ENCODE measurements at places on chromosomes 16 and 17.

DNA sequence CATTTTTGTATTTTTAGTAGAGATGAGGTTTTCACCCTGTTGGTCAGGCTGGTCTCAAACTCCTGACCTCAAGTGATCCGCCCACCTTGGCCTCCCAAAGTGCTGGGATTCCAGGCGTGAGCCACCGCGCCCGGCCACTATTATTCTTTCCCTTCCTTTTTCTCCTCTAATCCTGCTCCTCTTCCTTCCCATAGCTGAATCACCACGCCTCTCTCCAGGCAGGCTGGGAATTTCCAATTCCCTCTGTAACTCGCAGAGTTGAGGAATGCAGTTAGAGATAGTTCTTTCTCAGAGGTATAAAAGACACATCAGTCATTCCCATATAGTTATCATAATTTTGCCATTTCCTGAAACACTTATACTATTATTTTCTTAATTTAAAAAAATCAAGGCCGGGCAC lies 11.2 kb downstream of the METTL16 start:
- DNase-seq, result no peak

DNA sequence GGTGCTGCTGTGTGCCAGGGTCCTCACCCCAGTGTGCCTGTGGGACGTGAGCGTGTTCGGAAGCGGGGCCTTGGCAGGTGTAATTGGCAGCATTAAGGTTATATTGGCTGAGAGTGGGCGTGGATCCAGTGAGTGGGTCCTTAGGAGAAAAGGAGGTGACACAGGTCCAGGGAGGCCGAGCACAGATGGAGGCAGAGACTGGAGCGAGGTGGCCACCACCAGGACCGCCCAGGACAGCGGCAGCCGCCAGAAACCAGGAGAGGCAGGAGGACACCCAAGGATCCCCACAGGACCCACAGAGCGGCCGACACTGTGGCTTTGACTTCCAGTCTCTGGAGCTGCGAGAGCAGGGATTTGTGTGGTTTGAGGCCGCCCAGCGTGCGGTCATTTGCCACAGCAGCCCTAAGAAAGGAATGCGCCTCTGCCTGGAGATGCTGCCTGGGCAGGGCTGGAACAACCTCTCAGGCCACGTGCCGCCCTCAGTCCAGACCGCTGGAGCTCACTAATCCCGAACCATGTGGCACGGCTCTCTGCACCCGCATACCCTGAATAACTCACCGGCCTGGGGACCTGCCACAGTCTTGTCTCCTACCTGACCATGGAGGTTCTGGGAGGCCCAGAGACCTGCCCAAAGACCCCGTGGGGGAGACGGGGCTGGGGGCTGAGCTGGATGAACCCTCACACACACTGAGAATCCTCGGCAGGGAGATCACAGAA lies 45.4 kb downstream of the SOX8 start:
- no peak for DNase-seq

GRCh38 chr17:2084766-2085647 lies 30.1 kb downstream of the HIC1 start:
- DNase-seq, result no peak

DNA sequence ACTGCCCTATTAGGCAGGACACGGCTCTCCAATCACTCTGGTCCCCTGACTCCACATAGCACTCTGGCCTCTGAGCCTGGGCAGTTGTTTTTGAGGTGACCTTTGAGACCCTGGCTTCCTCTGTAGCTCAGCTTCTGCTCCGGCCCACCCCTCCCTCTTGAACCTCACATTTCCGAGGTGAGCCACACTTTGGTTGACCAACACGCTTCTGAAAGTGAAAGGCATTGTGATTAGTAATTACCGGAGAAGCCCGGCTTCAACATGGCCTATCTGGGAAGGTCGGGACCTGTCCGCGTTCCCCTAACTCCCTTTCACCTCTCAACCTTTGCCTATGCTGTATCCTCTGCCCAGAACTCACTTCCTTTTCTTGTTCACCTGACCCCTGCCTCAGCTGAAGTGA lies 10.3 kb upstream of the ITGAX start:
- DNase-seq, result no peak

GRCh38 chr17:34798581-34798980 lies 162.7 kb downstream of the CCT6B start:
- DNase-seq, result no peak

DNA sequence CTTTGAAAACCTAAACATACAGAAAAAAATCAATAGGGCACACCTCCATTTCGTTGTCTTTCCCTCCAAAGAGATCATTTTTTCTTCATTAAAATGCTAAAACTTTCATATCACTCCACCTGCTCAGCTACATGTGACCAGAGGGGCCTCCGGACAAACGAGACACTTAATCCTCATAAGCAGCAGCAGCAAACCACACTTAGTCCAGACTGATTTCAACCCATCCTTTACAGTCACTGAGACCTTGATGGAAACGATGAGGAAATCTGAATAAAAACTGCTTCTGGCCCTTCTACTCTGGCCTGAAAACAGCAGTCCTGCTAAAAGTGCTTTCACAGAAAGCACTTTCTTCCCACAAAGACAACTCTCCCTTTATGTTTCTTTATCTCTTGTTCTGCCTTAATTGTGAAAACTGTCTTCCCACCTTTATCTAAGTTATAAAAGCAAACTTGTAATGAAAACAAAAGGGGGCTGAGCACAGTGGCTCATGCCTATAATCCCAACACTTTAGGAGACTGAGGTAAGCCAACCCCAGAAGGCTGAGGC lies 4.6 kb downstream of the ANKRD11 start:
- no peak for DNase-seq

Measured in right renal pelvis (tissue), 4 donors.